ENCODE measurements at places on chromosomes 11 and 22. TPM values are rescaled to one million over a fixed set of nuclear protein-coding genes. Genes with fewer than 3 reads are reported as not detected.

FAT3 gene
- 23.1 TPM for total RNA-seq

KRTAP5-9 gene
- not detected for total RNA-seq

YPEL1 gene
- total RNA-seq, result 4.0 TPM

INPPL1 gene
- total RNA-seq, result 168 TPM

DNA sequence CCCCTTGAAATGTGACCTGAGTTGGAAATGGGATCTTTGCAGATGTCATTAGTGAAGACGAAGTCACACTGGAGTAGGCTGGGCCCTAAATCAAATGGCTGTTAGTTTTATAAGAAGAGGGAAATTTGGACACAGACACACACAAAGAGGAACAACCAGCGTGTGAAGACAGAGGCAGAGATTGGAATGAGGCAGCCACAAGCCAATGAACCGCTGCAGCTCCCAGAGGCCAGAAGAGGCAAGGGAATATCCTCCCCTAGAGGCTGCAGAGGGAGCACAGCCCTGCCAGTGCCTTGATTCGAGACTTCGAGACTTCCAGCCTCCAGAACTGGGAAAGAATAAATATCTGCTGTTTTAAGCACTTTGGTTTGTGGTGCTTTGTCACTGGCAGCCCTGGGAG, 484.5 kb downstream of the MN1 start:
- no peaks in the 10 kb centered on the region for H3K4me1 ChIP-seq
- no peak overlapping the region for H3K27ac ChIP-seq
- no peak overlapping the region for H3K4me3 ChIP-seq
- H3K36me3 ChIP-seq, result no peaks in the 10 kb centered on the region
- no peak for DNase-seq
- H3K27me3 ChIP-seq, result no peaks in the 10 kb centered on the region

PACS1 gene
- total RNA-seq, result 11.8 TPM

DNA sequence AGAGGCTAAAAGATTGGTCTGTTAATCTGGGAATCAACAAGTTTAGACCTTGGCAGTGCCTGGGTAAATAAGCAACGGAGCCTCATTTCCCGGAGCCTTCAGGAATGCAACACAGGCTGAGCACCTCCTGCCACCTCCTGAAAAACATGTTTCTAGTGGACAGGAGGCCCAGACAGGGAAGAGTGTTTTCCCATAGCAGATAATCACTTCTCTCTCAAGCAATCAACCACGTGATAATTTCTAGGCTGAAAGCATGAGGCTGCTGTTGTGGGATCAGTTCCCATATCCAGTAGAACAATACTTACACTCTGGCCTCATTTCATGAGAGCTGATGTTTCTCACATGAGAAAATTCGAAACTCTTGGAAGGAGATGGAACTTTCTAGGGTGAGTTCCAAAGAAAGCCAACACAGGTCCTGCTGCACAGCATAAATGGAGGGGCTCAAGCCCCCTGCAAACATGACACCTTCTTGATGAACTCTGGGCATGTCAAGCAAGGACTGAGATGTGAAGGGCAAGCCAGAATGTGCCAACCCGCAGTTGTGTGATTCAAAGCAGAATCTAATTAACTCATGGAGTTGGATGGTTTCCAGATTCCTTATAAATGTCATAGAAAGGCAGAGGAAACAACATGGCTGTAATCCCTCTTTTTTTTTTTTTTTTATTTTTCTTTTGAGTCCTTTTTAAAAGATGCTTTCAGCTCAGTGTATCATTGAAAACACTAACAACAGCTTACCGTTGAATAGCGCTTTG, 228.5 kb upstream of the SESN3 start:
- DNase-seq, result no peak
- no peak overlapping the region for H3K27ac ChIP-seq
- H3K27me3 ChIP-seq, result no peaks in the 10 kb centered on the region

DNA sequence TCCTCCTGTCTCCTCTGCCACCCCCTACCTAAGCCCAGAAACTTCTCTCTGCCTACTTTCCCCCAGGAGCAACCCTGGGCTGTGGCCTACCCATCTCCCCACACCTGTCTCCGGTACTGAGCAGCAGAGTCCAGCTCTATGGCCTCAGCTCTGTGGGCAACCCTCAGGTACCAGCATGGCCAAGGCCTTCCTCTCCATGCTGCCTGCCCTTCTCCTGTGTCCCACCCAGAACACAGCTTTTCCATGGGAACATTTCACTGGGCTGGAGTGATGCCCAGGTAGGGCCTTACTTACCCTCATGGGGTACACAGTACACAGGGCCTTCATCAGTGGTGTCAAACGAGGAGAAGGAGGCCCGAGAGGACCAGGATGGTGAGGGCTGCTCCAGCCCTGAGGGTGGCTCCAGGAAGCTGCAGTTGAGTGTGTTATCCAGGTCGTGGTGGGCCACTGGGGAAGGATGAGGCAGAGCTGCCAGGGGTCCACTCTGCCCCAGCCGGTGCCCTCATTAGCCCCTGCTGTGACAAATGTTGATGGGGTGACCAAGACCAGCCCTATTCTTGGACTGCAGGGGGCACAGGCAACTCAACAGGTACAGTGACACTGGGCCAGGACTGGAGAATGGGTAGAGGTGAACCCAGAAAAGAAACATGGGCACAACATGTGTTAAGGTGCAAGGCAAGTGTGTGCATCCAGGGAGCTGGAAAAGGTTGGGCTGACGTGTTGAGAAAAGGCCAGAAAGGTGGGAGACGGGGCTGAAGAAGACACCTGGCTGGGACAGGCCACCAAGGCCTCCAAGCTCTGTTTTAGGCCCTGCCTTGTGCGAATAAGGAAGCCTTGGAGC, 10.3 kb downstream of the SCARF2 start:
- no peak overlapping the region for H3K27ac ChIP-seq
- H3K4me3 ChIP-seq, result no peak overlapping the region
- peaks cover 29% of the 10 kb centered on the region for H3K36me3 ChIP-seq

CEP126 gene
- total RNA-seq, result 0.32 TPM

CARS1 gene
- 25.0 TPM for total RNA-seq

DNA sequence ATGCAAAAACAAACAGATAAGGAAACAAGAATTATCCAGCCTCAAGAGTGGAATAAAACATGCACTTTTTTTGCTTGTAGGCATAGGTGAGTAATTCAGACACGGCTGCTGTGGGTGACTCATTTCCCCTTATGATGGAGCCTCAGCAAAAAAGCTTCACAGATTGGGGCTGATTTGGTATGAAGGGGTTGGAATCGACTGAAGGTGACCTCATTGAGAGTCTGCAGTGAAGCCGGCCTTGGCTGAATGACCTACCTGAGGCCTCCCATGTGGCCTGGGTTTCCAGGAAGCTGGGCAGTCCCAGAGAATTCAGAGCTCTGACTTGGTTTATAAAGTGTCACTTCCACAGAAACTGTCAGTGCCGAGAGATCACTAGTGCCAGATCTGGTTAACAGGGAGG, 34.2 kb upstream of the VPREB1 start:
- peaks cover 5% of the 10 kb centered on the region for H3K27me3 ChIP-seq
- H3K4me3 ChIP-seq, result no peak overlapping the region
- H3K36me3 ChIP-seq, result no peaks in the 10 kb centered on the region
- no peak for DNase-seq
- no peak overlapping the region for H3K27ac ChIP-seq
